ENCODE measurements at places on chromosomes 16 and 17. TPM values are rescaled to one million over a fixed set of nuclear protein-coding genes. Genes with fewer than 3 reads are reported as not detected.

DNA sequence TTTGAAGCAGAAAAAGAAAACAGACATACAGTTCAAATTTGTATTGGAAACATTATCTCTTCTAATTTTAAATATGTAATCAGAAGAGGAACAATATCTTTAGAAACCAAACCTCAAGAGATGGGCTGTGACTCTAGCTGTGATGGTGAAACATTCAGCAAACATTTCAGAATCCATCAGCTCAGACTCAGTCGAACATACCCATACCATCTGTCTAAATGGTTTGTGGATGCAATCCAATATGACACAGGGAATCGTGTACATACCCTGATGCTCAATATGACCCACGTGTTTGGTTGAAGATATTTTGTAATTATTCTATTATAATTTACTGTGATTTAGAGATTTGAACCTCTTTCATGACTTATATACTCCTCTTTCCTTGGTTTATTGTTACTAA lies 665.2 kb upstream of the CDH8 start:
- DNase-seq: no peak

- no peak for DNase-seq
These were observed 78.8 kb upstream of the CDYL2 start for GRCh38 chr16:80883159-80883642.

DNA sequence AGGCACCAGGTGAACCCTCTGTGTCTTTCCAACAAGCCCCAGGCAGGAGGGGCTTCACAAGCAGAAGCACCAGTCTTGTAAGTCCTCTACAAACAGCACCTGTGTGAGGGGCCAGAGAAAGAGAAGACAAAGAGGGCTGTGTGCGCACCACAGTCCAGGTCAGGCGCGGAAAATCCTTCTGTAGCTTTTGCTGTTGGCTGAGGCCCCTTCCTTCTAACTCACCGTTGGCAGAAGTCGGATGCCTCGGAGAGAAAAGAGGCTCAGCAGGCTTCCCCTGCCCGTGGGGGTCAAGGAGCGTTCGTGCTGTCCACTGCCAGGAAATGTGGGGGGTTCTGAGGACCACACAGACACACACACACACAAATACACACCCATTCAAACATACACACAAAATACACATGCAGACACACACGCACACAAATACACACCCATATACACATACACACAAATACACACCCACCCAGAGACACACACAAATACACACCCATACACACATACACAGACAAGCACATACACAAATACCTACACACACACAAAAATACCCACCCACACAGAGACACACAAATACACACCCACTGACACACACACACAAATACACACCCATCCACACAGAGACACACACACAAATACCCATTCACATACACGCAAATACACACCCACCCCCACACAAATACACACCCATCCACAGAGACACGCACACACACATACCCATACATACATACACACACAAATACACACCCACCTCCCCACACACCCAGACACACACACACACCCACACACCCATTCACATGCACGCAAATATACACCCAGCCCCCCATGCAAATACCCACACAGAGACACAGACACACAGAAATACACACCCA lies 6.8 kb downstream of the ZG16B start:
- no peak for DNase-seq

- no peak for DNase-seq
These were observed 214.4 kb downstream of the C16orf78 start for GRCh38 chr16:49588026-49588425.

GRCh38 chr17:81440511-81441244 lies 45.4 kb downstream of the BAHCC1 start:
- no peak for DNase-seq

DNA sequence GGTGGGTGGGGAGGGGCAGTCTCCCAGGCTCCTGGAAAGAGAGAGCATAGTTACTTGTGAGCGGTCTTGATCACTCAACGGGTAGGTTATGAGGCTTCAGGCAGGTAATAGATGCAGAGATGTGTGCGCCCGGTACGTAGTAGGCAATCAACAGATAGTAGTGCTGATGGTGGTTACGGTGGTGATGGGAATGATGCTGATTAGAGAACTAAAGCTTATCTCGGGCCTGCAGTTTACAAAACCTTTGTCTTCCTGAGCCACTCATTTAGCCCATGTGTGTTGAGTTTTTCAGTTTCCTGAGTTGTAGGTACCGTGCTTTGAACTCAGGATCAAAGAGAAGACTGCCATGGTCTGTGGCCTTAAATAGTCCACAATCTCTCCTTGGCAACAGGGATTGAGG lies 401.0 kb downstream of the SNX29 start:
- DNase-seq: no peak

- no peak for DNase-seq
These were observed 36.1 kb downstream of the GPATCH8 start for GRCh38 chr17:44467108-44467507.

DNA sequence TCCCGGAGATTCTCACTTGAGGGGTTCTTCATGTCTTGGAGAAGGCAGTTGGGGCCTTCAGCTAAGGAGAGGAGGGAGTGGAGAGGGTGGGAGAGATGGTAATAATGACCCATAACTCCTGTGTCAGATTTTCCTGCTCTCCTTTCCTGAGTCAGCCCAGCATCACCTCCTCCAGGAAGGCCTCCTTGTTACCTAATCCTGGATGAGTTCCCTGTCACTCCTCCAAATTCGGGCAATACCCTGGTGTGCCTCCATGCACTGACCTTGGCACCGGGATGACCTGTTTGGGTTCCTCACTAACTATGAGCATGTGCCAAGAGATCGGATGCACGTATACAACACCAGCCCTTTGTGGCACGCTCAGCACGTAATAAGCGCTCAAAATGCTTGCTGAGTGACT lies 38.8 kb downstream of the SDK2 start:
- DNase-seq: no peak

DNA sequence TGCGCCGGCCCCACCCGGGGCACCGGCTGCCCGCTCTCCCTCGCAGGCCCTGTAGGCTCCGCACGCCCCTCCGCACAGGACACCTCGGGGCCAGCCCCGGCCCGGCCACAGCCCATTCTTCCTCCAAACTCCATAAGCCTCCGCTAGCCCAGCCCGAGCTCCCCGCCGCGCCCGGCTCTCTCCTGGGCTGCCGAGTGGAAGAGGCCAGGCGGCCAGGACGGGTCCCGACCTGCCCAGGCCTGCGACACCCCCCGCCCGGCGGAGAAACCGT lies 397 bp downstream of the NCOR1 start:
- DNase-seq: no peak

- DNase-seq: no peak
These were observed 185.6 kb downstream of the C16orf78 start for GRCh38 chr16:49559242-49559641.

GRCh38 chr17:70987867-70988340 lies 818.6 kb downstream of the KCNJ2 start:
- no peak for DNase-seq

DNA sequence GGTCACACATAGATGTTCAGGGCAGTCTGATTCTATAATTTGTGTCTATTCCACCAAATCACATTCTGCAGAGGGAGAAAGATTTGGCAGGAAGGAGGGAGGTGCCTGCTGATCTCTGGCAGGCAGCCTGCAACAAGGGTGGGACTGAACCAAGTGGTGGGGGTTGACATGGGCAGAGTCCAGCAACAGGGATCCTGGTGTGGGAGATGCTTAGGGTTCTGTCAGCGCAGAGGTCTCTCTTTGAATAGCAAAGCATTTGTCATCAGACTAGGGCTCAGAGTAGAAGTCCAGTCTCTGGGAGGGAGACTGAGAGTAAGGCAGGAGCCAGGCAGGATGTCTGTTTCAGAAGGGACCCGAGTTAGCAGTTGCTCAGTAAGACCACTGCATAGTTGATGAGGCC lies 94.6 kb downstream of the UTP18 start:
- DNase-seq: no peak

DNA sequence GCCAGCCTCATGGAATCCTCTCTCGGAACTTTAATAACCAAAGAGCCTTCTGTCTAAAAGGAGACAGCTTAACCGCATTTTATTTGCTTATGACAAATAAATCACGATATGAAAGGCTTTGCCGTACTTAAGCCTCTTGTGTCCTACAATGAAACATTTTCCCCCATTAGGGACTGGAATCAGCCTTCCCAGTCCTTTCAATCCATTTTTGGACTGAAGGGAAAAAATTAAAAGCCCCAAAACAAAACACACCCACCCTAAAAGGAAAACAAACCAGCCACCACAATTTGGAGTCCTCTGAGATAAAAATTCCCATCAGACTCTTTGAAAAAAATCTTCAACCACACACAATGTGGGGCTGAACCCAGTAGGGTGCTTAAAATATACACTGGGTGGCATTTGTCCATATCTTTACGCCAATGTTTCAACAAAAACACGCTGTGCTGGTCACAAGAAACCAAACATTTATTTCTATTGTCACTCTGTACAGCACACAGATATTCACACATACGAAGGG lies 3.0 kb downstream of the HOXB4 start:
- no peak for DNase-seq

- DNase-seq: no peak
These were observed 120.8 kb downstream of the HS3ST2 start for GRCh38 chr16:22934786-22935185.

GRCh38 chr17:57926723-57927047 lies 28.5 kb downstream of the CUEDC1 start:
- no peak for DNase-seq

DNA sequence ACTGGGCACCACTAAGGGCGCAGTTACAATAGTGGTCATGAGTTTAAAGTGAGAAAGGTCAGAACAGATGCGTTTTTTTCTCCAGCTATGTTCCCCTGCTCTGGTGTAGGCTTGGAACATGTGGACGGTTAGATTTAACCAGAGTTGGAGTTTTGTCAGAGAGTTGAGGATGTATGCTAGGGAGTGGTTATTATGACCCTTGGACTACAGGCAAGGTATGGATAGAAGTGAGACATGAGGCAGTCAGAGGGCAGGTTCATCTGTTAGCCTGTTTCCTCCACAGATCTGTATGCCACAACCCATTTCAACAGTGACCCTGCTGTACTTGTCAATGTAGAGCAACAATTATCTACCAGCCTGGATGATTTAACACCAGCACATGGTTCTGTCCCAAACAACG lies 22.6 kb downstream of the TPPP3 start:
- no peak for DNase-seq

GRCh38 chr17:30503558-30503957 lies 26.4 kb downstream of the GOSR1 start:
- DNase-seq: no peak

DNA sequence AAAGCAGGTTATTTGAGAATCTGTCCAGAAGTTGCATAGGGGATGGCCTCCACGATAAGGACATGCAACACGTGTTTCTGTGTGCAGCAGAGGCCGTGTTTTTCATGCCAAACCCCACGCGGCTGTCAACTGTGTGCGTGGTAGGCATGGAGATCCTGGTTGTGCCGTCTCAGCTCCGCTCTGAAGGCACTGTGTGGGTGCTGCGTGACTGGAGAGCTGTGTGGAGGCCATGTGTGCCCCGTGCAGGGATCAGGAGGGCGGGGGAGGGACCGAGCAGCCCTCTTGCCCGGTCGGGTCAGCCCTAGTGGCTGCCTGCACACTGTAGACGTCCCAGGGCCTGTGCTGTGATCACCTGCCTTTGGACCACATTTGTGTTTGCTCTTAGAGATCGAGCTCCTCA lies 74.5 kb downstream of the SEC14L1 start:
- DNase-seq: no peak

DNA sequence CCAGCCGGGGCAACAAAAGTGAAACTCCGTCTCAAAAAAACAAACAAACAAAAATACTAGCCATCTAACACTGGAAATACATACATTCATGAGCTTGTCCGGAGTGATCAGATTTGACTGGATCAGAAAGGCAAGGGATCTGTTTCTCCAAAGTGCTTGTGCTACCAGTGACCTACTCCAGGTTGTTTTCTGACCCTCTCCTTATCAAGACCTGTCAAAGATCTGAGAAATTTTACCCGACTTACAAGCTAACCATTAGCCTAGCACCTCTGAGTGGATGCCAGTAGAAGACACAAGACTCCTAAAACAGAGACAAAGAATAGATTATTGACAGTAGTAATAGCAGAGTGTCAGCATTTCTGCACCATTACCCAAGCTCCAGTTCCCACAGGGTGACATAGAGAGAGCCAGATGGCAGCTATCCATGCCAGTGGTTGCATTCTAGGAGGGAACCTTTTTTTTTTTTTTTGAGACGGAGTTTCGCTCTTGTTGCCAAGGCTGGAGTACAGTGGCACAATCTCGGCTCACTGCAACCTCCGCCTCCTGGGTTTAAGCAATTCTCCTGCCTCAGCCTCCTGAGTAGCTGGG lies 9.8 kb downstream of the ASPA start:
- DNase-seq: no peak

DNA sequence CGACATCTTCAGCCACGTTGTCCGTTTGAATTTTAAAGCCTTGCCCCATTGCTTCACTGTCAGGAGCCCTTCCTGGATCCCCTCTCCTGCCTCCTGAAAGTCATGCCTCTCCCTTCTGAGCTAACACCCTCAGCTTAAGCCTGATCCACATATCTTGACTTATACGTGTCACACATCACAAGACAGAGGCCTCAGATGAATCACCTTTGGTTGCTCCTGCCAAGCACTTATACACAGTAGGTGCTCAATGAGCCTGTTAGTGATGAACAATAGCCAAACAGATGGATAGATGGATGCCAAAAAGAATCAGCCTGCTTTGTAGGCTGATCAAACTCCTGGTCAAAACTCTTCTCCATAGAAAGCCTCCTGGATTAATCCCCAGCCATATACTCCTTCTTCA lies 31.8 kb downstream of the PITPNM3 start:
- DNase-seq: no peak

DNA sequence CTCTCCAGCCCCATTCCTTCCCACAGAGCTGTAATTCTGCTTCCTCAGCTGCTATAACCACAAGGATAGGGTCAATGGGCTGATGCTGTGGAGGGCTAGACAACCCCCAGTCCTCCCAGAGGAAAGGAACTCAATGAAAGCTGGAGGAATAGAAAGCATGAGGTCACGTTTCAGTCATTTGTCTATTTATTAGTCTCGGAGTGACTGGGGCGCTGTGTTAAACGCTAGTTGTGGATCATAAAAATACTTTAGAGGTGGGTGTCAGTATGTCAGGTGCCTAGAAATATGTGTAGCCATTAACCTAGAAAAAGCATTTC lies 787 bp upstream of the CCL3L1 start:
- no peak for DNase-seq

GRCh38 chr17:32569171-32570080 lies 82.6 kb downstream of the CDK5R1 start:
- no peak for DNase-seq

GRCh38 chr17:690361-690760 lies 24.3 kb downstream of the VPS53 start:
- no peak for DNase-seq

GRCh38 chr17:72126575-72127486 lies 6.0 kb downstream of the SOX9 start:
- DNase-seq: no peak

GRCh38 chr16:12305847-12306801 lies 329.6 kb downstream of the SNX29 start:
- DNase-seq: no peak

GUCY2D gene
- 0.39 TPM for total RNA-seq

GINS2 gene
- total RNA-seq: 5.3 TPM

RASL10B gene
- 0.49 TPM for total RNA-seq

CDYL2 gene
- total RNA-seq: 2.8 TPM

PPP4C gene
- total RNA-seq: 53.1 TPM

SALL1 gene
- total RNA-seq: not detected

OR2C1 gene
- total RNA-seq: 0.30 TPM

Measured in skin of body (tissue), 3 donors.